ENCODE measurements at places on chromosomes 16 and 17.

DNA sequence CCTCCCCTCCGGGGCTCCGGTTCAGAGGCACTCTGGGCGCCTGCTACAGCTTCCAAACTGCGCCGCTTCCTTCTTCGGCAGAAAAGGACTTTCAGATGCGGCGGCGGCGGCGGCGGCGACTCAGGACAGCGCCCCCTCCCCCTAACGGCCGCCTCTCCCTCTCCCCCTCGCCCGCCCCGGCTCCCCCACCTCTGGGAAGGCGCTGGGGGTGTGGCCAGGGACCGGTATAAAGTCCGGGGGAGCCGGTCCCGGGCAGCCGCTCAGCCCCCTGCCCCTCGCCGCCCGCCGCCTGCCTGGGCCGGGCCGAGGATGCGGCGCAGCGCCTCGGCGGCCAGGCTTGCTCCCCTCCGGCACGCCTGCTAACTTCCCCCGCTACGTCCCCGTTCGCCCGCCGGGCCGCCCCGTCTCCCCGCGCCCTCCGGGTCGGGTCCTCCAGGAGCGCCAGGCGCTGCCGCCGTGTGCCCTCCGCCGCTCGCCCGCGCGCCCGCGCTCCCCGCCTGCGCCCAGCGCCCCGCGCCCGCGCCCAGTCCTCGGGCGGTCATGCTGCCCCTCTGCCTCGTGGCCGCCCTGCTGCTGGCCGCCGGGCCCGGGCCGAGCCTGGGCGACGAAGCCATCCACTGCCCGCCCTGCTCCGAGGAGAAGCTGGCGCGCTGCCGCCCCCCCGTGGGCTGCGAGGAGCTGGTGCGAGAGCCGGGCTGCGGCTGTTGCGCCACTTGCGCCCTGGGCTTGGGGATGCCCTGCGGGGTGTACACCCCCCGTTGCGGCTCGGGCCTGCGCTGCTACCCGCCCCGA lies at the start of gene IGFBP4:
Gene IGFBP4, plus strand, starts transcription at position 255 of the 792 bp plus-strand sequence. Its CDS starts 286 bp downstream, at position 541.
- DNase-seq: peak; percentile 75

- DNase-seq: no peak
Measured at GRCh38 chr16:11992586-11993524, 16.3 kb downstream of the SNX29 start.

GRCh38 chr16:4496305-4496704 lies 20.1 kb downstream of the HMOX2 start:
- peak; percentile 48 for DNase-seq

- DNase-seq: peak; percentile 41
Measured at GRCh38 chr16:66039793-66040192, 326.7 kb upstream of the CDH5 start.

GRCh38 chr17:81245024-81245664 lies 6.0 kb downstream of the NDUFAF8 start:
- no peak for DNase-seq

DNA sequence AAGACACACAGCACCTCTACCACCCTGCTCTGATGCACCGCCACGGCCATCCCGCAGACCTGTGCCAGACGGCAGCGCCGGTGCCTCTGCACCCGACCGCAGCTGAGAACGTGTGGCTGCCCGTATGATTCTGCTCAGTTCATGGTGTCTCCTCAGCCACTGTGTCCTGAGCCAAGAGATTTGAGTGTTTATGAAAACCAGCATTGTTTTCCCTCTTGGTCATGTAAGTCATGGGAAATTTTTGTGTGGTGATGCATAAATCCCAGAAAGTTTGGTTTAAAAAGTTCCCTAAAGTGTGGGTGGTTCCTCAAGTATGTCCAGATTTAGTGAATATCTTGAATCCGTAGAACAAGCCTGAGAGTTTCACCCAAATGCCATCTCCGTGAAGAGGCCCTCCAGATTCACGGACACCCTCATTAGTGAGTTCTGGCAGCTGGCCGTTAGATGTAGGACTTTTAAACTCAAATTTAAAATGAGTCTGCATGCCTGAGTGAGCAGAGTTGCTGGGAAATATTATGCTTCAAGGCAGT lies 57.6 kb downstream of the CDRT4 start:
- peak; percentile 83 for DNase-seq

GRCh38 chr17:73064084-73064938 lies 28.2 kb downstream of the SLC39A11 start:
- no peak for DNase-seq

- DNase-seq: no peak
Measured at GRCh38 chr16:80611171-80611929, 70.6 kb downstream of the DYNLRB2 start.

- no peak for DNase-seq
Measured at GRCh38 chr17:78476973-78477372, 98.5 kb downstream of the PGS1 start.

DNA sequence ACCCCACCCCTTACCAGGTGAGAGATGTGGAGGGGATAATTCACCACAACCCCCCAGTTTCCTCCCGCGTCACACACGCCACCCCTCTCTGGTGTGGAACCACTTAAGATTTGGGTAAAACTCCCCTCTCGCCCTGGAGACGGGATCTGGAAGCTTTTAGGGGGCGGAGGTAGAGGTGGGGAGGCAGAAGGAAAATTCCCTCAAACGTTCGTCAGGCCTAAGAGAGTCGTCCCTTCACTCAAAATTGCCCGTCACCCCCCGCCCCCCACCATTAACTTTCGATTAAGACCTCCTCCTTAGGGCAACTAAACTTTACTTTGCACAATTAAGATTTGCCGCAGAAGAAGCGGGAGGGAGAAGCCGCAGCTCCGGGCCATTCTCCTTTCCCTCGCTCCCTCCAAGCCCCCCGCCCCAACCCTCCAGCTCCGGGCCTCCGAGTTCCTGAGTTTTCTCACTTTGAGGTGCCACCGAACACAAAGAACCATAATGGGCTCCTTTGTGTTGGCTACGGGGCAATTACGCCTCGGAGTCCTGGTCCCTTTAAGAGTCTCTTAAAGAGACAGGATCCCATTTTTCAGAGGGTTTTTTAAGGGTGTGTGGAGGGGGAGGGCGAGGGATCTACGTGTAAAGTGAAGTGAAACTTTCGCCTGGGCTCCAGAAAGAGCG lies 985 bp upstream of the FZD2 start:
- DNase-seq: peak; percentile 79
